Fibroblast of the aortic adventitia (primary cell): ENCODE measurements at places on chromosomes 5 and 9. TPM values are rescaled to one million over a fixed set of nuclear protein-coding genes. Genes with fewer than 3 reads are reported as not detected.

Gene AMBP
- 0.27 TPM in 1 of 2 replicates, not detected in the other for total RNA-seq

Gene NUTM2F
- not detected in 2 replicates for total RNA-seq

Gene EQTN
- total RNA-seq, result not detected in 2 replicates

Gene IRX1
- total RNA-seq, result 7.9 and 8.0 TPM in 2 replicates

Gene SPINK4
- total RNA-seq, result not detected in 2 replicates

Gene SLC2A6
- total RNA-seq, result 0.74 and 7.3 TPM in 2 replicates
